Fibroblast of skin of right biceps (primary cell): ENCODE measurements at places on chromosomes 16 and 17.

GRCh38 chr17:58680038-58680369, 11.8 kb downstream of the TEX14 start:
- no peak for DNase-seq

GRCh38 chr16:27798241-27798640, 248.3 kb downstream of the KATNIP start:
- DNase-seq = no peak

DNA sequence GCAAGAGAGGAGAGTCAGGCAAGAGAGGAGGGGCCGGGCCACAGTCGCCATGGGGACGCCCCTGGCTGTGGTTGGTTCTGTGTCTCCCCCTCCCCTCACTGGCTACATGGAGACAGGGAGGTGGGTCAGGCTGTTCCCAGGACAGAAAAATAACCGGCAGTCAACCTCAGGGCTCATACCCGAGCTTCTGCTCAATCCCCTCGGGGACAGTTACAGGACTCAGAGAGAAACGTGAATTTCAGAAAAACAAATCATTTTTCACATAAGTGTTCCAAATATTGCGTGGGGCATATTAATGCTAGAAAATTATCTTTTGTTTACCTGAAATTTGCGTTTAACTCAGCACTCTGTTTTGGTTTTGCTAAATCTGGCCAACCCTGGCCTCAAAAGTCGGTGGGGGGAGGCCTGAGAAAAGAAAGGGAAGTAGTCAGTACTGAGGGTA, 22.2 kb upstream of the CPSF4L start:
- peak; percentile 53 for DNase-seq

GRCh38 chr16:11402745-11403533, 57.7 kb downstream of the RMI2 start:
- no peak for DNase-seq

DNA sequence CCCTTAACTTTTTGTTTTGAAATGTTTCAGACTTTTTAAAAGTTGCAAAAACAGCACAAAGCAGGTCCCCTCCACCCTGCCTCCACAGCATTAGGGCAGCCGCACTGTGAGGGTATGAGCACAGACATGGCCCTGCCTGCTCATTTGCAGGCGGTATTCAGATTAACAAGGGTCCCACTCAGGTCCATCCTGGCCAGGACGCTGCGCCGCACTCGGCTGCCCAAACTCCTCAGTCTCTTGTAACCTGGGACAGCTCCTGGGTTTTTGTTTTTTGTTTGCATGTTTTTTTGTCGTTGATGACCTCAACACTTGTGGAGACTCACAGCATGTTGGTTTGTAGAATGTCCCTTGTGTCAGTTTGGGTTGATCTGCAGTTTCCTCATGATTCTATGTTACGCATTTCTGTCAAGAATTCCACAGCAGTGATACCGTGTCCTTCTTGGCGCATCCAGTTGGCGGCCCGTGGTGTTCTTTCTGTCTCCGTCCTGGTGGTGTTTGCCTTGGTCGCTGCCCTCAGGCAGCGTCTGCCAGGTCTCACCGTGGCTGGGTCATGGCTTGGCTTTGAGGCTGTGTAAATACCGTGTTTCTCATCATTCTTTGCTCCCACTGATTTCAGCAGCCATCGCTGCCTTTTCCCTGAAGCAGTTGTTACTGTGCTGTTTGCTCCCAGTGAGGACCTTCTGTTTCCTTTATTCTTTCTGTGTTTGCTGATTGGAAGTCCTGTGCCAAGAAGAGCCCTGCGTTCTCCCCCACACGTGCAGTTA, 18.5 kb downstream of the CRAMP1 start:
- no peak for DNase-seq

DNA sequence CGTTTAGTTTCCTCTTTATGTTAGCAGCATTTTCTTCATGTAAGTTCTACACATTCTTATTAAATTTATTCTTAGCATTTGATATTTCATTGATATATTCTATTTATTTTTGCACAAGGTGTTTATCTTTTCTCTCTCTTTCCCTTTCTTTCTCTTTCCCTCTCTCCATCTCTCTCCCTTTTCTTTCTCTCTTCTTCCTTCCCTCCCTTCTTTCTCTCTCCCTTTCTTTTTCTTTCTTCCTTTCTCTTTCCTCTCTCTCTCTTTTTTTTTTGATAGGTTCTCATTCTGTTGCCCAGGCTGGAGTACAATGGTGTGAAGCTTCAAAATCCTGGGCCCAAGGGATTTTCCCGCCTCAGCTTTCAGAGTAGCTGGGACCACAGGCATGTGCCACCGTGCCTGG, 176.4 kb downstream of the AXIN2 start:
- no peak for DNase-seq

DNA sequence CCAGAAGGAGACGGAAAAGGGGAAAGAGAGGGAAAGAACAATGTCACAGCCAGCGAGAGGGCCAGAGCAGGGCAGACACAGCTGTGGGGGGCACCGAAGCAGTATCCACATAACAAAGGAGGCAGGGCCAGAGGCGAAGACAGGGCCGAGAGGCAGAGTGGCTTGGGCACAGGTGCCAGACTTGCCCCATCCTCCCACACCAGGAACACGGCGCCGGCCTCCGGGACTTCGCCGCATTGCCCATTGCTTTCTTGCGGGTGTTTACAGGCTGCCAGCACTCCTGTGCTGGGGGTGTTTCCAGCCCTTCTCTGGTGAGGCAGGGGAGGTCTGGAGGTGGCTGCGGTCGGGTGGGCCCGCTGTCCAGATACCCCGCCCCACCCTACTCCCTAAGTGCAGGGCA, 78.0 kb downstream of the ENGASE start:
- DNase-seq = no peak

DNA sequence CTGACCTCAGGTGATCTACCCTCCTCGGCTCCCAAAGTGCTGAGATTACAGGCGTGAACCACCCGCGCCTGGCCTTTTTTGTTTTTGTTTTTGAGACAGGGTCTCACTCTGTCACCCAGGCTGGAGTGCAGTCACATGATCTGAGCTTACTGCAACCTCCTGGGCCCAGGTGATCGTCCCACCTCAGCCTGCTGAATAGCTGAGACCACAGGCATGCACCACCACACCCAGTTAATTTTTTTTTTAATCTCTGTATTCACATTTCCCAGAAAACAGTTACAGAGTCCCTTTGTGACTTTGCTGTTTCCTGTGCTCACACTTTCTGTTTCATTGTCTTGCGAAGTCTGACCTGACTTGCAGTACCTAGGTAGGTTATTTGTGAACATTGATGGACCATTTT, 2.7 kb downstream of the CLUAP1 start:
- no peak for DNase-seq

- DNase-seq = peak; percentile 71
Measured at GRCh38 chr16:27400751-27401620, 988 bp upstream of the IL21R start.

- DNase-seq = peak; percentile 94
Measured at GRCh38 chr17:47621293-47622179, 28.2 kb upstream of the KPNB1 start.

DNA sequence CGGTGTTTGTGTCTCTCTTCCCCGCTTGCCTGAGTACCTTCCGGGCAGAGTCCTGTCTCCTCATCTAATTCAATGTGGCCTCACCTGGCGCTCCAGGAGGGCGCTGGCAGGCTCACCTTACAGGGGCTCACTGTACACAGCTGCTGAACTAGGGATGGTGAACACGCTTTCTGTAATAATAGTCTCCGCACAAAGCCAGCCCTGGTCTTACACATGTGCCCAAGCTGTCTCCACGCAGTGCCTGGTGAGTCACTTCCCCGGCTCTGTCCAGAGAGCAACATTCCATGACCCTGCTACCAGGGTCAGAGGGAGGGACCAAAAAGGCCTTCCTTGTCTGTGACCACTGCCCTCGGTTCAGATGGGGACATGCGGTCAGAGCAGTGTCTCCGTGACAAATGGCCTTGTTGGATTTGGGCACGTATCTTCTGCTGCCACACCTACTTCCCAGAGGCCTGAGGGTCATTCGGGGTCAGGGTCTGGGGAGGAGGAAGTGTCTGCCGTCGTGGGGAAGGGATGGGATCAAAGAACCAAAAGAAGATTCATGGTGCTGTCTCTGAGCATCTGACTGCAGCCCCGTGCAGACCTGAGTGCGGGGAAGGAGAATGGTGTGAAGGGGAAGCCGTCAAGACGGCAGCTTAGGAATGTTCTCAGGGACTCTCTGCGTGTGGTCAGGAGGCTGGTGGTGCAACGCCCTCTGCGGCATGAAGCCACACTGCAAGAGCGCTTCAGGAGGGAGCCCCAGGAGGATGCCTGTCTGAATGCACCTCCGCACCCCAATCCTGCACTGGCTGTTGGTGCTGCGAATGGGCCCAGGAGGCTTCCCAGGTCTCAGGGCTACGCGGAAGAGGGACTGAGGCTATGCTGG, 68.8 kb downstream of the IL21R start:
- peak; percentile 37 for DNase-seq

- no peak for DNase-seq
Measured at GRCh38 chr17:51036084-51036483, 84.6 kb downstream of the SPAG9 start.

DNA sequence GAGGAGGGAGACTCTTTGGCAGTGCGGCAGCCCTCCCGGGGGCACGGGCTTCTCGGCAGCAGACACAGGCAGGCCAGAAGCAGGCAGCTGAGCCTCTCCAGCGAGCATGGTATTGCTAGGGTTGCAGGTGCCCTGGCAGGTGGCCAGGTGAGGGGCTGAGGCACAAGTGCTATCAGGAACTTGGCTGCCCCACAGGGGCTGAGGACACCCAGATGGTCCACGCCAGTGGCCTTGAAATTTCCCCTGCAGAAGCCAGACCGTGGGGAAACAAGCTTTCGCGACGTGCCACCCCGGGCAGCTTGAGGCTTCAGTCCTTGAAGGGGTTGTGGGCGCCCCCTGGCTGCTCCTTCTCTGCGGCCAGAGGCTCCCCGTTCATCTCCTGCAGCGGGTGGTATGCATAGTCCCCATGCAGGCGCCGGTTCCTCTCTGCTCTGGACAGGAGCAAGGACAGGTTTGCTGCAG, 8.5 kb downstream of the NAGPA start:
- no peak for DNase-seq
